AG09319 (cell line): ENCODE measurements at places on chromosomes 1 and 21.
A peak's percentile ranks its signal among the peaks of the same experiment; 100 is the strongest.

DNA sequence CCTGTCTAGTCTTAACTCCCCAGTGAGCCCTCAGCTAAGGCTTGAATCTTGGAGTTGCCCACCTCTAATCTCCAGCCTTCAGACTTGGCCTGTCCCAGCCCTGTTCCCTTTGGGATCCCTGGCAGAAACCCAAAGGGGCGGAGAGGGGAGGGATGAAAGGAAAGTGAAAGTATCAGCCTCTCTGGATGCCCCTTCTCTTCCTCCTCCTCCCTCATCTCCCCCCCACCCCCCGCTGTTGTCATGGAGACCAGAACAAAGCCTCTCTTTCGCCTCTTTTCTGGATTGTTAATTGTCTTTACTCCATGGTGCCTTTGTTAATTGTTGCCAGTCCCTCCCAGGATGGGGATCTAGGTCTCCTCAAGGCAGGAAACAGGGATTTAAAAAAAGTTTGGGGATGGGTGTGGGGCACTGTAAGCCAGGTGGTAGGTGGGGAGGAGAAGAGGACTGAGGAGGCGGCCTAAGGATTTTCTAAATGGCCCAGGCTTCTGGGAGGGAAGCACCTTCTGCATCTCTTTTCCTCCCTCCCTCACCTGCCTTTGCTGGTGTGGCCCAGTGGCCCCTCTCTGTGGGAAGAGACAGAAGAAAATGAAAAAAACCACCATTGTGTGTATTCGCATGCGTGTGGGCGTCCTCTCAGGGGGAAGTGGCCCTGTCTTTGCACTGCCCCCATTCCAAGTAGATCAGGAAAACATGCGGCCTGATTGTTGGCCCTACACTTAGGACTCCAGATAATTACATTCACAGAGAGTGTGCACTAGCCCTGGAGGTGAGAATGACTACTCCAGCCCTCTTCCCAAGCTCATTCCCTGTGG, 7.5 kb upstream of the SOX13 start:
- DNase-seq: no peak

DNA sequence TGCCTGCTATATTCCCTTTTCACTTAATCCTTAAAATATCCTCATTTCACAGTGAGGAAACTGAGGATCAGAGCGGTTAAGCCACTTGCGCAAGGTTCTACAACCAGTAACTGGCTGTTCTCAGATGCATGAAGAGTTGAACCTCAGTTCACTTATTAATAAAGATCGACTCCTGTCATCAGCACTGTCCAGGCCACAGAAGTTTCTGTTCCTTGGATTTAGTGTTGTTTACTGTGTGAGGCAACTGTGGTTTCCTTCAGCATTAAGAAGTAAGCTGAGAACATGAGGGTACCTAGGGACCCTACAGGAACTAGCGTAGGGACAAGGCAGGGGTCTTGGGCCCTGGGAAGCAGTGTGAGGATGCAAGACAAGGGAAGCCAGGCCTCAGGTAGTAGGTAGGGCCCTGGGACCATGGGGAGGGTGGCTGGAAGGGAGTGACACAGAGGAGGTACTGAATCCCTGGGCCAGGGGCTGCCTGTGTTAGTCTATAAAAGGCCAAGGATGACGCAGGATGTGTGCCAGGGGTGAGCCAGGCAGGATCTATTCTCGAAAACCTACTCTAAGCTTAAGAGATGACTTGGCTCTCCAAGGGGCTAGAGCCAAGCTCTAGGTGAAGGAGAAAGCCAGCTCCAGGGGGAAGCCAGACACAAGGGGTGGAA, 181.2 kb upstream of the CSF3R start:
- no peak for DNase-seq

GRCh38 chr1:8230292-8230621, 87.7 kb upstream of the SLC45A1 start:
- DNase-seq: no peak

DNA sequence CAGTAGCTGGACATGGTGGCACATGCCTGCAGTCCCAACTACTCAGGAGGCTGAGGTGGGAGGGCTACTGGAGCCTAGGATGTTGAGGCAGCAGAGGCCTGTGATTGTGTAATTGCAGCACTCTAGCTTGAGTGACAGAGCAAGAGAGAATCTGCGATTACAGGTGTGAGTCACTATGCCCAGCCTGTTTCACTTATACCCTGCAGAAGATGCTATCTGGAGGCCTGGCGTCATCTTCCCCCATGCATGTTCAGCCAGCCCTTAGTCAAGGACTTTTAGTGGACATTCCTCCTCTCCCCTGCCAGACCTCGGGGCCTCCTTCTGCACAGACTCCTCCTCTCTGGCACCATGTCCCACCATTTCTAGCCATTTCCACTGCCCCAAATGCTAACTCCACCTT, 36.3 kb upstream of the RCC2 start:
- DNase-seq: peak; percentile 38

GRCh38 chr1:238226810-238227209, 336.1 kb upstream of the ZP4 start:
- no peak for DNase-seq

GRCh38 chr1:53366901-53367502, 39.1 kb upstream of the LRP8 start:
- no peak for DNase-seq

- DNase-seq: peak; percentile 18
Observed at GRCh38 chr1:110155878-110156522, 5.7 kb downstream of the SLC6A17 start.

- no peak for DNase-seq
Observed at GRCh38 chr1:205565799-205566198, 61.3 kb downstream of the CDK18 start.

GRCh38 chr1:199474738-199475137, 552.8 kb upstream of the NR5A2 start:
- DNase-seq: no peak

GRCh38 chr21:17554679-17555465, 42.0 kb downstream of the CXADR start:
- DNase-seq: no peak

GRCh38 chr1:167126811-167127210, 32.9 kb downstream of the STYXL2 start:
- no peak for DNase-seq

- no peak for DNase-seq
Observed at GRCh38 chr1:59643526-59643925, 171.2 kb upstream of the HOOK1 start.

DNA sequence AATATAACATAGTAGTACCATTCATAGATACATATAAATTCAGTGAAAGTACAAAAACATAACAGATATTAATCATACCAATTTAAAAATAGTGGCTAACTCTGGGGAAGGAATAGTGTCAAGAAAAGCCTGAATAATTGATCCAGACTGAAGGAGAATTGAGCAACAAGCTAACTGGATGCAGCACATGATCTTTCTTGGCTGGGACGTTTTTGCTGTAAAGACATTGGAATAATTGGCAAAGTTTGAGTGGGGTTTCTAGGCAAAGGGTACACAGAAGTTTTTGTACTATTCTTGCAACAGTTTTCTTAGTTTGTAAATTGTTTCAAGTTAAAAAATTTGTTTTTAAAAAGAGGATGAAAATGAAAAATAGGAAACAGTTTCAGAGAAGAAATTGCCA, 2.6 kb upstream of the SH3GLB1 start:
- no peak for DNase-seq
